ENCODE measurements at places on chromosomes 5 and 9.

GRCh38 chr9:81190659-81191058 is 498.7 kb downstream of the TLE1 start:
- DNase-seq = no peak

DNA sequence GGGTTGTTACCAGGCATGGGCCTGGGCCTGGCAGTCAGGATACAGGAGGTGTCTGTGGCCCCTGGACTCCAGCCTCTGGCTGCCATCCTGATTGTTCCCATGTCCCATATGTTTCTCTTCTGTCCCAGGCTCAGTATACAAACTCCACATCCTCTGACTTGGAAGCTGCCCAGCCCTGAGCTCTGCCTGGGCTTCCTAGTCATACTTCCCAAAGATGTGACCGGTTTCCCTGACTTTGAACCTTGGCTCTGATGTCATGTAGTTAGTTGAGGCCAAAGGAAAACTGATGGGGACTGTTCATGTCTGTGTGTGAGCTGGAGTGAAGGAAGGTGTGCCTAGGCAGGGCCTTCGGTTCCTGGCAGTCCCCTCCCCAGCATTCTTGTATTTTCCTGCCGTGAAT is 50.4 kb downstream of the CYSTM1 start:
- no peak for DNase-seq

GRCh38 chr5:146640285-146640896 is 124.4 kb upstream of the GPR151 start:
- no peak for DNase-seq

GRCh38 chr9:18639911-18640310 is 166.0 kb downstream of the ADAMTSL1 start:
- no peak for DNase-seq

- no peak for DNase-seq
Measured at GRCh38 chr5:32571128-32571527, 14.2 kb upstream of the SUB1 start.

DNA sequence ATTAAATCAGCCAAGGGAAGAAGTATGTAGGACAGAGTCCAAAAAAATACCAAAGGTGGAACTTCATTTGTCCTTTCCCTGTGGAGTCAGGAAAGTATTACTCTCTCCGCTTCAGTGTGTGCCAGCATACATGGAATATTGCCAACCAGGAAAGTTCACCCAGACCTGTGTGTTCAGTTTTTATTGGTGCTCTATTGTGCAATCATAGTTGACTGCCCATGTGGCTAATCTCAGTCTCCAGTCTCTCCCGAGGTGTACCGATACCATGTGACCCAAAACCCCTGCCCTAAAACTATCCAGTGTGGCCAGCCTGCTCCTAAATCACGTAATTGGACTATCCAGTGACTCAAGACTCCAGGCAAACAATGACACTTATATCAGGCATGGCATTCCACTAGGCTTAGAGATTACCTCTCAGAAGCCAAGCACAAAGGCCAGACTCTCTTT is 38.8 kb downstream of the NFX1 start:
- no peak for DNase-seq

Data from stimulated activated CD8-positive, alpha-beta memory T cell treated with anti-CD3 and anti-CD28 coated beads, Interleukin-7, amount 100 ng/mL, for 1 hour (primary cell).